ENCODE measurements at places on chromosomes 1 and 21.

- DNase-seq, result peak; percentile 76
Observed at GRCh38 chr1:25026730-25027450, 96.8 kb upstream of the RUNX3 start.

DNA sequence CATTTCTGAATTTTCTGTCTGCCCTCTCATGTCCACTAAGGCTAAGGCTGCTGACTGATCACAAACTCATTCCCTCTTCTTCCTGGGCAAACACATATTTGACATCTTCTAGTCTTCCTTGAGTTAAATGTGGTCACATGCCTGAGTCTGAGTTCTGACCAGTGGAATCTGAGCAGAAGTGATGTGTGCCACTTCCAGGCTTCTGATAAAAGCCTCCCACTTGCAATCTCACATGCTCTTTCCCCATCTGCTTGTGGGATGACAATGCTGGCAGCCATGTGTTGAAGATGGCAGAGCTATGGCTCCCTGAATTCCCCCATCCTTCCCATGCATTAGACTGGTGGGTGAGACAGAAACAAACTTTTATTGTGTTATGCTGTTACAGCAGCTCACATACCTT is 149.9 kb upstream of the ZNF648 start:
- DNase-seq, result no peak

- DNase-seq, result no peak
Observed at GRCh38 chr1:232988572-232989040, 38.2 kb downstream of the NTPCR start.

DNA sequence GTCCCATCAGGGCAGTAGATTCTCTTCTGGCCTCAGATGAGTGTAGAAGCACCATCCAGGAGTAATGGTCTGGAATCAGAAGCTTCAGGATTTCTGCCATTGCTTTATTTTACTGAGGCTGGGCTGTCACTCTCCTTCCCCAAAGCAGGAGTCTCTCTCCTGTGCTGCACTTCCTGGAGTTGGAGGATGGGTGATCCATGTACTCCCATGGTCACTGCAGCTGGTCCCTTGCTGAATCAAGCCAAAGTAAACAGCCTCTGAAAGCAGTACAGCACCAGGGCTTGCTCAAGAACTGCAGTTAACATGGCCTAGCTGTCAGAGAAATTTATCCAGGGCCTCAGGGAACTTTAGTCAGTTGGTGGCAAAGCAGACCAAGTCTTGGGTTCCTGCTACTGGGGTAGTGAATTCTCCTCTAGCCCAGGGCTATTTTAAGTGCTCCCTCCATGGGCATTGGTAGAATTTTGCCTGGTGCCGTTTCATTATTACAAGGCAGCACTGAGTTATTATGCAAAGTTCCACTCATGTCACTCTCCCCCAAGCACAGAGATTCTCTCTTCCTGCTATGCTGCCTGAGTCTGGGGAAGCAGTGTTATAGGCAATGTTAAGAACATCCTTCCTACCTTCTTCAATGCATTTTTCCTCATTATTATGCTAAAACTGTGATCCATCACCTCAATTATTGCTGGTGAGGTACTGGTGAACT is 29.5 kb downstream of the DRAM2 start:
- no peak for DNase-seq

GRCh38 chr1:177309880-177310279 is 139.1 kb downstream of the BRINP2 start:
- no peak for DNase-seq

DNA sequence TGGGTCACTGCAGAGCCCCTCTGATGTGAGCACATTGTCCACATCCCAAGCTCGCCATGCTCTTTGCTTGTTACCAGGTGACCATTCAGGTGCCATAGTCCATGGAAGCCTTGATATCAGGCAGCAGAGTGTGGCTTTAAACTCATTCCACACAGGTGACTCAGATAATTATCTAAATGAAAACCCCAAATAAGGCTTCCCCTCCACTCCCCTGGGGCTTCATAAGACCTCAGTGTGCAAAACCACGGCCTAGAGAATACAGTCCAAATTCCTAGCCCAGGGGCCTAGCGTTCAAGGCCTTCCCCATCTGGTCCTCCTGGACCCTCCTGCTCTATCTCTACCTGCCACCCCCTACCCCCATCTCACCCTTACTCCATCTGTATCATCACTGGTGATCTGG is 97.1 kb downstream of the ARHGEF10L start:
- no peak for DNase-seq
